ENCODE measurements at places on chromosomes 6 and 20. TPM values are rescaled to one million over a fixed set of nuclear protein-coding genes. Genes with fewer than 3 reads are reported as not detected.

The HNF4A gene
- total RNA-seq: not detected

The SLC17A1 gene
- not detected for total RNA-seq

The PPP1R14C gene
- not detected for total RNA-seq

The SOX4 gene
- 5.1 TPM for total RNA-seq

The IMPG1 gene
- not detected for total RNA-seq

The MUC21 gene
- total RNA-seq: not detected

The MKKS gene
- 5.2 TPM for total RNA-seq

The DLL1 gene
- 0.17 TPM for total RNA-seq

The GDAP1L1 gene
- not detected for total RNA-seq

The GNRH2 gene
- total RNA-seq: not detected

The LAMA2 gene
- 9.5 TPM for total RNA-seq

The RBBP8NL gene
- total RNA-seq: not detected

The LAMA5 gene
- 32.1 TPM for total RNA-seq

The SNRPB gene
- 670 TPM for total RNA-seq

The SLC17A4 gene
- total RNA-seq: not detected

The SAMD3 gene
- not detected for total RNA-seq

The PAK5 gene
- total RNA-seq: under 0.01 TPM

The GFOD1 gene
- total RNA-seq: 2.7 TPM

The SDCBP2 gene
- 0.74 TPM for total RNA-seq

The CALHM5 gene
- total RNA-seq: 1.5 TPM

The ID4 gene
- 0.89 TPM for total RNA-seq

The BTBD9 gene
- total RNA-seq: 3.6 TPM

The CD2AP gene
- 7.9 TPM for total RNA-seq

The CPXM1 gene
- 5.6 TPM for total RNA-seq

The SLC17A3 gene
- total RNA-seq: not detected

The COL19A1 gene
- not detected for total RNA-seq

The TRAPPC3L gene
- not detected for total RNA-seq

The SLC18B1 gene
- total RNA-seq: 3.9 TPM

The RNF144B gene
- 1.3 TPM for total RNA-seq

The TRIM15 gene
- not detected for total RNA-seq

The CAPN11 gene
- total RNA-seq: not detected

The SRMS gene
- not detected for total RNA-seq

Data from bronchus fibroblast of lung (primary cell).